ENCODE measurements at places on chromosomes 5 and 9. TPM values are rescaled to one million over a fixed set of nuclear protein-coding genes. Genes with fewer than 3 reads are reported as not detected.

- no peak for DNase-seq
These were observed 5.9 kb downstream of the ACSL6 start for GRCh38 chr5:132005591-132005990.

DNA sequence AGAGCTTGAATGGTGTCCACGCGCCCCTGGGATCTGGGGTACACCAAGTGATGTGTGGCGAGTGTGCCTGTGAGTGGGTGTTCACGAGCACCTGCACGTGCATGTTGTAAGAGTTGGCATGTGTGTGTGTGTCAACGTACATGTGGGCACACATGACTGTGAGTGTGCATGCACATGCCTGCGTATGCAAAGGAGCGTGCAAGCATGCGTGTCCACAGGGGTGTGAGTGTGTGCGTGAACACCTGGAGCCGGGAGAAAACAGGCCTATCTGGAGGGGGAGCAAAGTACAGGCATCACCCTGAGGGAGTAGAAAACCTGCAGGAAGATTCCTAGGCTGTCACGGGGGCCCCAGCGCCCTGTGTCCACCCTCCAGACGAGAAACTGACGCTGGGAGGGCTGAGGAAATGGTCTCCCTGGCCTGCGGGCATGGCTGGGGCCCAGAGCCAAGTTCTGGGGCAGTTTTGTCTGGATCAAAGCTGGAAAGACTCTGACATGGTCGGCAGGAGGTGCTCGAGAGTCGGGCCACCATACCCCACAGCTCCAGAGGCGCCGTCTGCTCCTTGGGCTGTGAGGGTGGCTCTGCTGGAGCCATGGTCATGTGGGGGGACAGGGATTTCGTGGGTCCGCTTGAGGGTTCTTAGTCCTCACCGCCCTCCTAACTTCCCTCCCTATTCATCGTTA is 31.8 kb downstream of the PTGES start:
- no peak for DNase-seq

GRCh38 chr5:173396311-173396993 is 68.2 kb upstream of the STC2 start:
- peak; percentile 91 for DNase-seq

GRCh38 chr5:105150323-105150722 is 1587.7 kb upstream of the NUDT12 start:
- no peak for DNase-seq

GRCh38 chr9:88775559-88775958 is 215.7 kb upstream of the S1PR3 start:
- DNase-seq, result no peak

DNA sequence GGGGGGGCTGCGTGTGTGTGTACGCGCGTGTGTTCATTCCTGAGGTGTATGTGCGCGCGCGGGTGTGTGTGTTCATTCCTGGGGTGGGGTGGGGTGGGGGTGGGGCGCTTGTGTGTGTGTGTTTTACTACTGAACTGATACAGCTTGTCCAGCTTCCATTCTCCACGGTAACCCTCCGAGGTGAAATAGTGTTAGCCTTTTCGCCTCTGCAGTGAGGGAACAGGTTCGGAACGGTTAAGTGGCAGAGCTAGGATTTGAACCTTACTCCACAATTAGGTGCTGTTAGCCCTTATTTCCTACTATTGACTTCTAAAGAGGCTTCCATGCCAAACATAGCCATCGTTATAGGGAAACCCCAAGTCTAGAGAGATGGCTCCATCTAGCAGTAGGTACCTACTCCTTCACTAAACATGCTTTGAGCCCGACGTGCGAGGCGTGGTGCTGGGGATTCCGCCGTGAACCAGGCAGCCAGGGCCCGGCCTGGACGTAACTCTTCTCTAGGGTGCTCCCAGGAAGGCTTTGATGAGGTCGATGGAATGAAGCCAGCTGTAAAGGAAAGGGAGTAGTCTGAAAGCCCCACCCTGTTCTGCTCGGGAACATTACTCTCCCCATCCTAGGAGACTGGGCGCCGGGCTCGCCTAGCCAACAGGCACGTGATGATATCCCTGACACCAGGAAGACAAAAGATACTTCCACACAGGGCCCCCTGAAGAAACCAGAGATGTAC is 782 bp upstream of the SKP1 start:
- DNase-seq, result peak; percentile 58

RNF44 gene
- 173 TPM for total RNA-seq

NIPAL4 gene
- total RNA-seq, result not detected

ANXA2R gene
- 0.97 TPM for total RNA-seq

UGT3A2 gene
- 26.8 TPM for total RNA-seq
